ENCODE measurements at places on chromosomes 1 and 21.

GRCh38 chr1:197919346-197920066 lies 2.3 kb downstream of the LHX9 start:
- DNase-seq: no peak

DNA sequence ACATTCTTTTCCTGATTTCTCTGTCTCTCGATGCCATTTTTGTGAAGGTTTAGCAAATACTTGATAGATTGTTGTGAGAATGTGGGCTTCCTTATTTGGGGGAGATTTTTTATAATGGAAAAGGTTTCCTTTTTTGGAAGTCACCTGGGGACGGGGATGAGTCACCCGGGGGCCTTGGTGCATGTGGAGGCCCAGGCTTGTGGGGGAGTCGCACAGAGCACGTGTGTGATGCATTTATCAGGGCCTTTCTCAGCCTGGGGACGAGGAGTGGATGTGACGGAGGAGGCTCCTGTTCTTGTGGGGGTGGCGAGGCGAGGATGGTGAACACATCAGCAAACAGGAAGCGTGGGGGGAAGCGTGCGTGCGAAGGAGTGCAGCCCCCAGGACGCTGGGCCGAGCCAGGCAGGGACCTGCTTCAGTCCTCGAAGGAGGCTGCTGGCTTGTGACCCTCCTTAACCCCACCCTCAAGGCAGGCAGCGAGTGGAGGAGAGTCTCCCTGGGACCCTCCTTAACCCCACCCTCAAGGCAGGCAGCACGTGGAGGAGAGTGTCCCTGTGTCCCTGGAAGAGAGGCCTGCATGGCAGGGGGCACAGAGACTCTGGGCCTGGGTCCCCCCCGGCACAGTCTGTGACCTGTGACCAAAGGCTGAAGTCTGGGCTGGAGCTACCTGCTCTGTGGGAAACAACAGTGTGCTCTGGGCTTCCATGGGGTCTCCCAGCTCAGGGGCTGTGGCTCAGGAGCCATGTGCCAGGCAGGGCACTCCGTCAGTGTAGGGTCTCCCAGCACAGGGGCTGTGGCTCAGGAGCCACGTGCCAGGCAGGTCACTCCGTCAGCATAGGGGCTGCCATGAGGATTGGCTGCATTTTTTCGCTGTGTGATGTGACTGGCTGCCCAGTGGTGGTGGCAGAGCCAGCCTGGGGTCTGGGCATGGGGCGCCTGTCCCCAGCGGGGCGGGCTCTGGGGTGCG lies 57.2 kb downstream of the AGPAT3 start:
- DNase-seq: no peak

GRCh38 chr1:228378090-228378872 lies 28.4 kb downstream of the TRIM11 start:
- peak; percentile 10 for DNase-seq

- DNase-seq: no peak
These were observed 10.2 kb downstream of the A3GALT2 start for GRCh38 chr1:33310702-33311101.

DNA sequence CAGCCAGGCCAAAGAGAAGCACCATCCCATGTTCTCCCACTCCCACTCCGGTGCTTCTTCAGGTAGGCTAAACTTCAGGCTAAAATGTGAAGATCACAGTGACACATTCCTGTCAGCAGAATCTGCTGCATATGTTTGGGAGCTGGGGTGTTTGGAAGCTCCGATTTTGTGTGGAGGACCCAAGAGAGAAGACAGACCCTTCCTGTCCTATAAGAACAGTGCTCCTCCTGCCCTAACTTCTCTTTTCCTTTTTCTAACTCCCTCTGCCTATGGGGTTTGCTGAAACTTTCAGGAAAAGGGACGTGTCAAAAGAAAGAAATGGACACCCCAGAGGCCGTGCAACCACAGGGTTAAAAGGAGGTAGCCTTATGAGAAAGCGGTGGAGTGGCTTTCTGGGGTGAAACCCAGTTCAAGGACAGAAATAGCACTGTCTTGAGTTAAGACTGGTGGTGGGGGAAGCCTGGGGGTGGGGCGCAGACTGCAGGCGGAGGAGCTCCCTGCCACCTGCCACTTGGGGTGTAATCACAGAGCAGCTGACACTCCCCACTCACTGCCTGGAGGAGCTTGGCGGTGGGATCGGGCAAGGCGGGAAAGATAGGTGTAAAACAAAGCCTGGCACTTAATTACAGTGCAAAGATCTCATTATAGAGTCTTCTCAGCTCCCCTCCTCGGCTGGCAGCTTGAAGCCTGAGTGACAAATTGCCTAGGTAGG lies 645 bp upstream of the TLR5 start:
- DNase-seq: no peak

GRCh38 chr1:15847893-15848142 lies 311 bp downstream of the SPEN start:
- no peak for DNase-seq
